A549 treated with CORT108297 at 1 μM for 4 hours (cell line): ENCODE measurements at places on chromosomes 7 and 10. TPM values are rescaled to one million over a fixed set of nuclear protein-coding genes. Genes with fewer than 3 reads are reported as not detected.

DNAJC2 gene
- 37.3 to 56.8 TPM (median 41.9 TPM) in 5 replicates for total RNA-seq

ABCB1 gene
- total RNA-seq = 0.06 to 0.29 TPM (median 0.17 TPM) in 4 of 5 replicates, not detected in the other

CCL24 gene
- not detected in 5 replicates for total RNA-seq

PRPS1L1 gene
- total RNA-seq = not detected in 5 replicates

SPAM1 gene
- total RNA-seq = not detected in 5 replicates

TYW1B gene
- 2.6 to 3.0 TPM (median 2.7 TPM) in 5 replicates for total RNA-seq

SLC16A9 gene
- 0.06 to 0.09 TPM (median 0.07 TPM) in 5 replicates for total RNA-seq

ADARB2 gene
- total RNA-seq = not detected in 5 replicates

HECTD2 gene
- total RNA-seq = 3.0 to 4.4 TPM (median 3.8 TPM) in 5 replicates

AKR1C1 gene
- total RNA-seq = 486 to 610 TPM (median 589 TPM) in 5 replicates

FAS gene
- total RNA-seq = 30.3 to 39.2 TPM (median 33.2 TPM) in 5 replicates

FFAR4 gene
- 0.14 to 0.25 TPM (median 0.22 TPM) in 5 replicates for total RNA-seq

ODAD2 gene
- 0.02 to 0.13 TPM (median 0.03 TPM) in 3 of 5 replicates, not detected in the others for total RNA-seq

FBXO24 gene
- 0.15 to 0.23 TPM (median 0.21 TPM) in 5 replicates for total RNA-seq

NUDT13 gene
- 2.5 to 3.4 TPM (median 3.0 TPM) in 5 replicates for total RNA-seq

OR2A5 gene
- not detected in 5 replicates for total RNA-seq
